ENCODE measurements at places on chromosomes 4 and X.

- no peak for DNase-seq
Measured at GRCh38 chr4:108047199-108047598, 57.5 kb downstream of the HADH start.

GRCh38 chr4:2132438-2132837 lies 73.3 kb downstream of the NAT8L start:
- DNase-seq = no peak

- DNase-seq = no peak
Measured at GRCh38 chr4:99710681-99711345, 53.2 kb upstream of the C4orf54 start.

DNA sequence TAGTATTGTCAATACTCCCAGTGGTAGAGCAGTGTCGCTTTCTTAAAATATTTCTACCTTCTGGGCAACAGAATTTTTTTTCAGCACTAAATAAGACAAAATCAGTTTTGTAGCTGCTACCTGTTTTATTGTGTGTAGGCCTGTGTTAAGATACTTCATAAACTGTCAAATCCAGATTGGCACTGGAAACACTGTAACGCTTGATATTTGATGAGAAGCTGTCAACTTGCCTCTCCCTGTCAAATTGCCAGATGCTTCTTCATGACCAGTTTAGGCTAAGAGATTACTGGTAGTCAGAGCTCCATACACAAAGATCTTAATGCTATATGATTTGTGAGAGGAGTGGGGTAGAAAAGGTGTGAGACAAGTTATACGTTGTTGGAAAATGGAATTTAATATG lies 17.3 kb downstream of the TRAM1L1 start:
- no peak for DNase-seq

GRCh38 chrX:119082278-119082677 lies 9.5 kb downstream of the CT47C1 start:
- no peak for DNase-seq

DNA sequence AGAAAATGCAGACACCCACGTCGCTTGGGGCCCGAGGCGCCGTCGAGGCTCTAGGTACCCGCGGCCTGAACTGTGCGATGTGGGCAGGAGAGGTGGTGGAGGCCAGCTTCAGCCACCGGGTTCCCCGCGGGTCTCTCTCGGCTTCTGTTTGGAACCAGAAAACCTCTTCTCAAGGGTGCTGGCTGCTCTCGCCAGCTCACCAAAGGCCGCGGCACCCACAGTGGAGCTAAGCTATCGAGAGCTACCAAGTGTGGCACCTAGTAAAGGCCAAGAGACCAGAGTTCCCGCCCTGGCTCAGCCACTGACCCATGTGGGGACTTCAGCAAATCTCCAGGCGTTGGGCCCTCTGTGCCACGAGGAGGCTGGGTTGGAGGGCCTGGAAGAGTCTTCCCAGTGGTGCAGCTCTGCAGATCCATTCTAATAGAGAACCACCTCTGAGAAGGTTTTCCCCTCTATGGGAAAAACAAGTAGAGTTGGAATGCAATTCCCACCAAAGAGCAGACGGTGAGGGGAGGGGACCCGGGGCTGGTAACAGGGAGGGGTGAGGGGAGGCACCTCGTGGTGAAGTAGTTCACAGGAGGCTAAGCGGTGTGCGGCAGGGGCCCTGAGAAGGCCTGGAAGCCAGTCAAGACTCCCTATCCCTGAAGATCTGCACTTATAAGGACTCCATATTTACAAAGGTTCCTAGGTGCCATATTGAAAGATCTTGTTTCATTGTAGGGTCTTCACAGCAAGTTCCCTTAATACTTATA lies 5.5 kb upstream of the HMGB3 start:
- DNase-seq = no peak

DNA sequence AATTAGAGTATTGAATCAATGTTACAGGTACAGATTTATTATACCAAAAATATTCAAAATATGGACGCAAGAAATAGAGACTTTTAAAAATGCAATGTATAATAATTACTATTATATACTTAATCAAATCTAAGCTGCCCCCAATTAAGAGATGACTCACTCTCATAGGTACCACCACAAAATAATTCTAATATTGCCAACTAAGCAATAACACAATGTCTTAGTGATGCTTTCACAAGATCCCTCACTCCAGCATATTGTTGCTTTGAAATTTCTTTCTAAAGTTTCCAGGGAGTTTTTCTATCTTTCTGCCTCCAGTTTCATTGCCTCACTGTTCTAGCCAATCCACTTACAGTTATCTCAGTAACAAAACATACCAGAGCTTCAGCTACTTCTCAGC lies 270.0 kb upstream of the PABPC4L start:
- no peak for DNase-seq

GRCh38 chr4:123631786-123632692 lies 235.4 kb downstream of the SPRY1 start:
- no peak for DNase-seq

DNA sequence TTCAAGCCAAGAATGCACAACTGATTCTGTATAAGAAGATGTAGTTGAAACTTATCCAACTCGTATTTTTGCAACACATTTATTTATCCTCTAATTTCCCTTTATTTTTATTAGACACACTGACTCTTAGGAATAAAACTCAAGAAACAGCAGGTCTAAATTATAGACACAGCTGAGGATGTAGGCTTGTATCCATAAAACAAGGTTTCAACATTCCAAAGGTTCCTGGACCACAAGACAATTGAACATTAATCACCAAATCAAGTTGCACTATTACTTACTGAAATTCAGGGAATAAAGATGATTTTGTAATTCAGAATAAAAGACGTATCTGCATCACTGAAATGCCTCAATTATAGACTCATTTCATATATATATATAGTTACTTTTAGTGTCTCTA lies 683.5 kb upstream of the GRIA3 start:
- DNase-seq = no peak

DNA sequence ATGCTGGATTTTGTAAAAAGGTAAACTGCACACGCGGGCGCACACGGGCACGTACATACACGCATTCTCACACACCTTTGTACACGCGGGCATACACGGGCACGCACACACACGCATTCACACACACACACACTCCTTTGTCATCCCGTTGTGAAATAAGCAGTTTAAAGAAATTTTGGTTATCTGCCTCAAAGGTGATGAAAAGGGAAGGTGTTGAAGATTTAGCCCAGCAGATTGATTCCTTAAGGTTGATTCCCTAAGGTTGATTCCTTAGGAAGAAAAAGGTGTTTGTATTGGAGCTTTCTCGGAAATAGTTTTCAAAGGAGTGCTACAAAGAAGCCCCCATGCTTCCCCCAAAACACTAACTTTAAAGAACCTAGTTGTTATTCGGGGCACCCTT lies 693 bp downstream of the ATP10D start:
- no peak for DNase-seq

DNA sequence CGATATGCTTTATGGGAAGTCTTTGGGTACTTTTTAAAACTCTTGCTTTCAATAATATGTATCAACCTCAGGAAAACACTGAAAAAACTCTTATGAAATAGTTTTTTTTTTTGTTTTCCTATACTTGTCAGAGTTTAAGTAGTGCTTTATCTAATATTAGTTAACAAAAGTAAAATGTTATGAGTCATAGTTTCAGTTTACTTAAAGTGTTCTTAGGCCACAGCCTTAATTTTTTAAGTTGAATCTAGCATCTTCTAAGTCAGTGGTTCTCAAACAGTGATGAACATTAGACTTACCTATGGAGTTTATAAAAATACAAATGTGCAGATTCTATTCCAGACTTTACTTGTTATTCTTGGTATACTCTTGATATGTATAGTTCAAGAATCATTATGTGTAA lies 26.3 kb upstream of the ADGRL3 start:
- no peak for DNase-seq

DNA sequence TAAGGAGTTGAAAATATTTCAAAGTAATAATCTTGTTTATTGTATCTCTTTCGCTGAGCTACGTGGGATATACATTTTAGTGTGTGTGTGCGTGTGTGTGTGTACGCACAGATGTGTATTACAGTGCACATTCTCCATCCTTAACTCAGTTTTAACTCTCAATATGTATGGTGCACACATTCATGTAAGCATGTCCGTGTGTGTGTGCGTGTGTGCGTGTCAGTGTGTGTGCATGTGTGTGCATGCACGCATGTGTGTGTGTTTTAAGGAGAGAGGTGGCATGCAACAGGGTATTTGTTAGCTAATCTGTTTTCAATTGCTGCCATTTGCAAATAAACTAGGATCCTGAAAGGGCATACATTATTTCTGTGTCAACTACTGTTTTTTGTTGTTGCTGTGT lies 264.9 kb upstream of the CXorf51A start:
- no peak for DNase-seq

DNA sequence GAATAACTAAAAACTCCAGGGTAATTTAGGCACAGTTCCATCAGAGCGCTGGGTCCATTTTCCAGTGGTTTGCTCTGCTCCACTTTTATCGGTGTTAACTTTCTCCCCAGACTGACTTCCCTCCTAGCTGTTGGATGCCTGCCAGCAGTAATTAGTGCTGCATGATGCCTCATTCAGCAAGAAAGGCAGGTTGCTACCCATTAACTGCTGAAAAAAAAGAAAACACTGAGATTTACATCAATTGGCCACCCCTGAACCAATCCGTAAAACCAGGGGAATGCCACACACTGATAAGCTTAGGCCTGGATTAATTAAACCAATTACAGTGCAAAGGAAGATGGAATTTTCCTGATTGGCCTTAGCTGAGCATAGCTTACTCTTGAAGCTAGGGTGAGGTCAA lies 182.4 kb upstream of the CXXC4 start:
- DNase-seq = no peak

DNA sequence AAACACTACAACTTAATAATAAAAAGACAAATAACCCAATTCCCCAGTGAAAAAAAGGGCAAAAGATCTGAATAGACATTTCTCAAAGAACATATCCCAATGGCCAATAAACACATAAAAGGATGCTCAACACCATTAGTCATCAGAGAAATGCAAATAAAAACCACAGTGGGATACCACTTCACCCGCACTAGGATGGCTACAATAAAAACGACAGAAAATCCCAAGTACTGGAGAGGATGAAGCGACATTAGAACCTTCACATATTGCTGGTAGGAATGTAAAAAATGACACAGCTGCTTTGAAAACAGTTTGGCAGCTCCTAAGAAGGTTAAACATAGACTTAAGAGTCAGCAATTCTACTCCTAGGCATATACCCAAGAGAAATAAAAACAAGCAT lies 140.6 kb upstream of the ARX start:
- DNase-seq = no peak

DNA sequence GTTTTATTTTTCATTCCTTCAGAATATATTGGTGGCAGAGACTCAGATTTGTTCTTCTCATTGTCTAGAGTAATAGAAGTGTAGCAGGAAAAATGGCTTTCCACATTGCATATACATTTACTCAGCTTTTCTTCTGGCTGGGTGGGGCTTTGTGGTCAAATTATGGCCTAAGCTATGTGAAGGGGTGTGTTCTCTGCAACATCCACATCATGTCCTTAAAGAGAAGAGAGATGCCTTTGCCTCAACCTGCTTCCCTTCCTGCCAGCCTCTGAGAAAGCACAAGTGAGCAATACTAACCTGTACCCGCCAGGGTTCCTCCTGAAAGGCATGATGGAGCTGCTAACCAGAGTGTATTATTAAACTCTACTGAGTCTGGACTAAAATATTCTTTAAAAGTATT lies 695.6 kb upstream of the FAM241A start:
- DNase-seq = no peak

- DNase-seq = no peak
Measured at GRCh38 chrX:64536736-64537135, 141.5 kb upstream of the MTMR8 start.

DNA sequence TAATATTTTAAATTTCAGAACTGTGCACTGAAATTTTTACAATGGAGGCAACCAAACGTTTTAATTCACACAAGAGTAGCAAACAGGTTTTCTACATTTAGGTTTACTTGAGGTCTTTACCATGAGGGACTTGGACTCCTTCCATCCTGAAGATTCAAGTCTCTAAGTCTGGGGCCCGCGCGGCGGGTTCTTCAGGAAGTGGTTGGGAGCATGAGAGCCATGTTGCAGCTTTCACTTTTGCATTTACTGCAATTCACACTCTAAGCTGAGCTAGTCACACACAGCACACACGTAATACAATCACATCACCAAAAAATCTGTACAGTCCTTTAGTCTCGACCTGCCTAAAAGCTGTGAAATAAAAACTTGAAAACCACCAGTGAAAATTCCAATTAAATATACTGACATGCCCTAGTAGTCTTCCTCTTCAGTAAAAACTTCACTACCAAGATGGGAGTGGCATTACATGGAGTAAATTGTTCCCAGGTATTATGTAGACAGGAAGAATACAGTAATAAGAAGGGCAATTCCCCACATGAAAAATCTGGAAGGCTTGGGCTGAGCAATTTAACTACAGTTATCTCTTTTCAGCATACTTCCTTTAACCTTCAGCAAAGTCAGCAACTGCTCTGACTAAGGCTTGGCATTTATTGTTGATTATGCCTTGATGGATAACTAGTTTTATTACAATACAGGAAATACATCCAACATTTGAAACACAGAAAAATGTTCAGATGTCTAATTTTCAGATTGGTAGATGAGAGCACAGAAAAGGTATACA lies 571.1 kb upstream of the DIPK2B start:
- no peak for DNase-seq

DNA sequence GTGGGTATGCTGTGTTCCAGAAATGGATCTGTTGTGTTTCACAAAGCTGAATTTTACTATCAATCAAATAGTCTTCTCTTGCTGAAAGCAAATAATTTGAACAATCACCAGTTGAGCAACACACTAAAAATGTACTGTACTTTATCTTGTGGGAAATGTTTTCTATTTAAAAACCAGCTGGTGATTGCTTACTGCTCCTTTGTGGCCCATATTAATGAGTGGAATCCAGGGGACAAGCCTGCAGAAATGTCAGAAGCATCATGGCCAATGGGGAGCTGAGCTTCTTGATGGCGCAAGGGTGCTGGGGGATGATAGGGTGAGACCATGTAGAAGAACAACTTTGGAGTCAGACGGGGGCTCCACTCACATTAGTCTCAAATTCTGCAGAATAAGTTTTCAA lies 346.2 kb downstream of the ARHGAP10 start:
- no peak for DNase-seq

DNA sequence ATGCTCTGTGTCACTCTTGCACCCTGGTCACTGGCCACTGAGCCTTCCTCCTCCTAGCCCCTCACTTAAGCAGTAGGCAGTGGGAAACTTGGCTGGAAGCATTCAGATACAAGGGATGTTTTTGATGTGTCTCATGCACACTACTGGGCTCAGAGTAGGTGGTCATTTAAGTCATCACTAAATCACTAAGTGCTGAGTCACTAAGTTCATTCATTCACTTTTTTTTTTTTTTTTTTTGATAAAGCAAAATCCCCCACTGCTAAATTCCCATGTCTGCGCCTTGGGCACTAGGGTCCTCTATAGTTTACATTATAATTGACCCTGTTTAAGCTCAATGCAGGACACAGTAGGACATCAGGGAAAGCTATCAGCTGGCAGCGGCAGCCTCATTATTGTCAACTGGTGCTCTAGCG lies 182.4 kb upstream of the MBNL3 start:
- no peak for DNase-seq

GRCh38 chr4:2011583-2011982 lies 2.8 kb upstream of the NELFA start:
- DNase-seq = no peak

Measured in GM12878 (cell line).